ENCODE measurements at places on chromosomes 5 and 9.

- no peak for DNase-seq
These were observed 26.2 kb upstream of the LAMC3 start for GRCh38 chr9:130982636-130983358.

DNA sequence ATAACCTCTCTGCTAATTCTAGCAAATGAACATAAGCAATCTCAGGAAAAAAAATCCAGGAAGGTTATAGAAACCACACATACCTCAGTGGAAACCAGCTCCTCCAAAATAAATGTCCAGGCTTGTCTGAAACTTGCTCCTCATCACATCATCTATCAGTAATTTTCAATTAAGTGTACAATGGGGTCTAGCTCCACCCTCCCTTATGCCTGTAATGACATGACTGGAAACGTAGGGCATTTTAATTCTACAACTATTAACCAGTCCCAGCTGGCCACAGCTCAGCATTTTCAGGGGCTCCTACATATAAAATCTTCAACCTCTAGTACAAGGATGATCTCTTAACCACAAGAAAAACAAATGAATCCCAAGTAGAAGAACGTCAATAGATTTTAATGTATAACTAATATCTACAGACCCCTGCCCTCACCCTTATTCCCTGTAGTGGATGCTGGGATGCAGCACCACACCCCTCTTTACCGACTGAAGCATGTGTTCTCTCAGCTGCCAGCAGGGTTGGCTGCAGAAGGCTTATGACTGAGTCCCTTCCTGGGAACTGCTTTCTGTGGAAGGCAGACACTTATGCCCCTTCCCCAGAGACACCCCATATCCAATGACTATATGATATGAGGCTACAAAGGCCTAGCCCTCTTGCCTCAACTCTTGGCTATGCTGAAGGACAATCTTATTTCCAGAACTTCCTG lies 6.8 kb downstream of the TSSK1B start:
- DNase-seq: no peak

DNA sequence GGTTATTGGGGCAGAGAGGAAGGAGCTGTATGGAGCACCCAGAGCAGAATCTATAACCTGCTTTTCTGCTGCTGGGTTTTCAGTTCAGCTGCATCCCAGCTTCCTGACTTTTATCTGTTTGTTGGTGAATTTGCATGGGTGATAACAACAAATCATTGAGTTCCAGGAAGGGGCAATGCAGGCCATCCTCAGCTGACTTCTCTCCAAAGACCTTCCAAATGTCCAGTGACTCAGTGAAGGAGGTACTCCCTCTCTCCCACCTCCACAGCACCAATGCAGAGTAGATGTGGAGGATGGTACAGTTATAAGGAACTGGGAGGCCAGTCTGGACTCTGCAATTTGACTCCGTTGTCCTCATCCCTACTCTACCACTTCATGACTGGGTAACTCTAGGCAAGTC lies 1.6 kb upstream of the TXN start:
- no peak for DNase-seq

- peak; percentile 9 for DNase-seq
These were observed 4.1 kb downstream of the NRARP start for GRCh38 chr9:137297966-137298365.

- DNase-seq: no peak
These were observed 105.6 kb downstream of the SUSD1 start for GRCh38 chr9:112069318-112070169.

GRCh38 chr9:110257097-110257841 lies 962 bp upstream of the TXN start:
- peak; percentile 11 for DNase-seq

GRCh38 chr5:143791848-143792731 lies 19.9 kb upstream of the HMHB1 start:
- no peak for DNase-seq

GRCh38 chr5:52661903-52662595 lies 125.7 kb upstream of the ITGA1 start:
- no peak for DNase-seq

- no peak for DNase-seq
These were observed 52.4 kb downstream of the RFX3 start for GRCh38 chr9:3473405-3473804.

- DNase-seq: no peak
These were observed 179.3 kb downstream of the PAX5 start for GRCh38 chr9:36854751-36855150.

- no peak for DNase-seq
These were observed 122.4 kb downstream of the ZNF354C start for GRCh38 chr5:179182601-179183000.

GRCh38 chr5:42760426-42760825 lies 3.8 kb downstream of the CCDC152 start:
- DNase-seq: no peak

- DNase-seq: no peak
These were observed 92.0 kb upstream of the RAI14 start for GRCh38 chr5:34563931-34564709.

DNA sequence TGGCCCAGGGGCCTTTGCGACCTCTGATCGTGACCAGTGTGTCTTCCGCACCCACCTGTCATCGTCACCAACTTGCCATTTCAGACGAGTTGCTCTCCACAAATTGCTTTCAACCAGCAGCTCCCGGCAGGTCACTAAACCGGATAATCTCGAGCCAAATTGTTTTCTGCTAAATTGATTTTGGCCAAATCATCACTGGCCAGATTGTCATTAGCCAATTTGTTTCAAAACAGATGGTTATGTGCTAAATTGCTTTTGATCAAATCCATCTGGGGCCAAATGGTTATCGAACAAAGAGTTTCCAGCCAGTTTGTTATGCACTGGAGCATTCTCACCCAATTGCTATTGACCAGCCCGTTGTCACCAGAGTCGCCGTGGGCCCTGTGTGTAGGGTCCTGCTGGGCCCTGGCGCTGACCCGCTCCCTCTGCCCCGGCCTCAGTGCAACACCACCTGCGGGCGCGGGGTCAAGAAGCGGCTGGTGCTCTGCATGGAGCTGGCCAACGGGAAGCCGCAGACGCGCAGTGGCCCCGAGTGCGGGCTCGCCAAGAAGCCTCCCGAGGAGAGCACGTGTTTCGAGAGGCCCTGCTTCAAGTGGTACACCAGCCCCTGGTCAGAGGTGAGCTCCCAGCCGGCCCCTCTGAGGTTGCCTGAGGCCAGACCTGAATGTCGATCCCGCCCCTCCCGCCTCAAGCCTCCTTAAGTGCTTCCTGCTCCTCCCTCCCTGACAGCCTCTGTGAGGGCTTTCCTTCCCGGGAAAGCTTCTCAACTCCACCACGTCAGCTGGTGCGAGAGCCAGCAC lies 35.6 kb downstream of the ADAMTSL2 start:
- no peak for DNase-seq

DNA sequence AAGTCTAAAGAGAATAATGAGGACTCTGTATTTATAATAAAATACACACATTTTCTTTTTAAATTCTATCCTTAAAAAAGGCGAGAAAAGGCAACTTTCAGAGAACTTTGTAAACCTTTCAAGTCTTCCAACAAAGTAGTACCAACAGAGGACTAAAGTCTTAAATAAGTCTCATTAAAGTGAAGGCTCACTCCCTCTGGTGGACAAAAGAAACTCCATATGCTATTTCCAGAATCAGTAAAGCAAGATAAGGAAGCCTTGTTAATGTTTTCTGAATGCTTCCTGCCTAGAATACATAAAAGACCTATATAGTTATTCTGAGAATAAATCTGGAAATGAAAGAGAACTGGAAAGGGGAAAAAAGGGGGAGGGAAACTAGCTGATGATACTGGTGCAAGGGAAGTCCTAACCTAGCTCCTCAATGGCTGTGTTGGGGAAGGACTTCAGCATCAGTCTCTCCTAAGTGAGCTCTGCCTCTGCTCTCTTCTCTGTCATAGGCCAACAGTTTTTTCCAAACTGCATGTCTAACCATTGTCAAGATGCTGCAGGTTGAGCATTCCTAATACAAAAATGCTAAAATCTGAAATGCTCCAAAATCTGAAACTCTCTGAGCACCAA lies 7.2 kb downstream of the HMGCS1 start:
- DNase-seq: no peak

DNA sequence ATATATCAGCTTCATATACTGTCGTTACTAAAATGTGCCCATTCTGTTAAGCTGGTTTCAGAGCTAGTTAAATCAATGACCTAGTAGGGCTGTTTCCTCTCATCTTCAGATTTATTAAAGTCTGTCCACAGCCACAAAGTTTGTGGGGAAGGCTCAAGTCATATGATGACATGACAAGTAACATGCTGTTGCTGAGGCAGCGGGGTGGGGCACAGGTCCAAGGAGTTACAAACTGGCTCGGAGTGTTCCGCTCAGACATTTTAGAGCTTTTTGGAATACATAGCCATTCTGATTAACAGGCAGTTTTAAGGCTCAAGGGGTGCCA lies 2.7 kb upstream of the ANP32B start:
- DNase-seq: no peak

DNA sequence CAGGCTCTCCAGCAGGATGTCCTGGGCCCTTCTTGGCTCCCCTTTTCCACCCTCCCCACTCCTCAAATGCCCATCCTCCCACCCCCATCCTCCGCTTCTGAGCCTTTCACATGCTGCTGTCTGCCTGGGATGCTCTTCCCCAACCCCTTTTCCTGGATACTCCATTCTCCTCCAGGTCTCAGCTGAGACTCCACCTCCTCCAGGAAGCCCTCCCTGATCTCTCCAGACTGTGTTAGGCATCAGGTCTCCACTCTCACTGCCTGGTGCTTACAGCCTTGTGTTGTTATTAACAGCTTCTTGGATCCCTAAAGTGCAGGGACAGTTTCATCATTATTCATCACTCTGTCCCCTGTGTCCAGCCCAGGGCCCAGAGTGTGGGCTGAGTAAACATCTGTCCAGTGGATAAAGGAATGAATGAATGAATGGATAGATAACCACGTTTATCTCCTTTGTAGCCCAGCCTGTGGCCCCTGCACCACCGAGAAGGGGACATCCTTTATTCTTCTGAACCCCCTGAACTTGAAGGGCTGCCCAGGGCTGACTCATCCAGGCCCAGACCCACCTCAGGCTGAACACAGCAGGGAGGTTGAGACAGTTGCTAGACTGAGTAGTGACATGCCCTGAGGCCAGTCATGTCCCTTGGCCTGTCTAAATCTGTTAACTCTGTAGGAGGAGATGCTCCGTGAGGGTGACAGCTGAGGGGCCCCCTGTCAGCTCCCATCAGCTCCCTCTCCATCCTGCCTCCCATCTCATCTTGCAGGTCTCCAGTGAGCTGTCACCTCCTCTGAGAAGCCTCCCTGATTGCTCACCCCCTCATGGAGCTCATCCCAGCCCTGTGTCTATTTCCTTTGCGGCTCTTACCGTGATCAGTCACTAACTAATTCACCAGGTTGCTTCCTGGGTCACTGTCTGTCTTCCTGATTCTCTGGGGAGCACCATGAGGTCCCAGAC lies 14.6 kb upstream of the LAMC3 start:
- DNase-seq: no peak

DNA sequence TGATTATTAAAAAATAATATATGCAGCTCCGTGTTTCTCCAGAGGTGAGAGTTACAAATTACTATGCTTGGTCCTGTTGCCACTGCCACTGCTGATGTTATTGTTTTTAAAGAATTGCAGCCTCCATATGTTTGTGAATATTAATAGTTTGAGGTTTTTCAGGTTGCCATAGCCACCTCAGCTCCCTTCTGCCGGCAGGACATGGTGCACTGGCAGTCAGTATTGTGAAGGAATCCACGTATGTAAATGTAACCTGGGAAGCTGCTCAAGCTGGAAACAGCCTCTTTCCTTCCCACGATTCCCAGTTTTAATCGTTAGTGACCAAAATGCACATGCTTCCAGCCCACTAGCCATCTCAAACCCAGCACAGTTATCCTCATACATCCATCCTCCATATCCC lies 184.4 kb upstream of the CCNG1 start:
- no peak for DNase-seq

DNA sequence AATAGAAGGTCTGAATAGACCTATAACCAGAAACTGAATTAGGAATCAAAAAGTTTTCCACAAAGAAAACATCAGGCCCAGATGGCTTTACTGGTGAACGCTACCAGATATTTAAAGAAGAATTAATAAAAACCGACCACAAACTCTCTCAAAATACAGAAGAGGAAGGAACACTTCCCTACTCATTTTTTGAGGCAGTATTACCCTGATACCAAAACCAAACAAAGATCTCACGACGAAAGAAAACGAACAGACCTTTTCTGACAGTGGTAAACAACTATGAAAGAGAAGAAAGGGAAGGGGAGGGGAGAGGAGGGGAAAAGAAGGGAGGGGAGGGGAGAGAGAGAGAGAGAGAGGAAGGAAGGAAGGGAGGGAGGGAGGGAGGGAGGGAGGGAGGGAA lies 13.5 kb downstream of the B4GALT1 start:
- DNase-seq: no peak

DNA sequence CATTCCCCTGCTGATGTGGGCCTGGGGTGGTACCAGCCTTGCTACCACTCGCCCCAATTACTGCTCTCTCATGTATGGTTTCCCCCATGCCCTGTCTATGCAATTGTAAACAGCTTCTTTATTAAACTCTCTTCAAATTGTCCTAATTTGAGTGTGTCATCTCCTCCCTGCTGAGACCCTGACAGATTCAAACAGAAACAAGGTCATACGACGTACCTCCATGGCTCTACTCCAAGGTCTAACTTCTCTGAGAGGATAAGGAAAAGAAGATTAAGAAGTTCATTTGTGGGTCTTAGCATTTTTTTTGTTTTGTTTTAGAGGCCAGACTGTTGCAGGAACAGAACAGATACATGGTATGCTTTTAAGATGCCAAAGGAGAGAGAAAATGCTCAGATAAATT lies 38.0 kb downstream of the ABITRAM start:
- DNase-seq: no peak

GRCh38 chr5:36264202-36264760 lies 22.6 kb upstream of the NADK2 start:
- no peak for DNase-seq

- DNase-seq: no peak
These were observed 68.6 kb upstream of the DPYSL3 start for GRCh38 chr5:147578228-147579024.

DNA sequence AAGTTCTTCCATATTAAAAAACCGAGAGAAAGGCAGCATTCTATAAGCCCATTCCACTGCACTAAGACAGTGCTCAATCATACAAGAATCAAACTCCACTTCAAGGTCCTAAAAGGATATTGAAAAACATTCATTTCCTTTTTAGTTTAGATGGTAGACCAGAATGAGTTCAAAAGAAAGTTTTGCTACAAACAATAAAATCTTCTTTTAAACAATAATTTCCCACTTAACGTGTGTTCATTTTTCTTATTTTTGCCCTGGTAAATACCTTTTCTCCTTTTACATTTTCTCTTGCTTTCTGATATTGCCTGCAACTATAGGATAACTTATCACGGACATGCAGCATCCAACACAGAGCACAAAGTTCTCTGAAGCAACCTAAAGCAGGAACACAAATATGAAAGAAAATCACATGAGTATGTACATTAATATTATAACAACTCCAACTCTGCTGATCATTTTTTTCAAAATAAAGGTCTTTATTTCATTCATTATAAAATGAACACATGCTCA lies 61.7 kb downstream of the CPLANE1 start:
- no peak for DNase-seq

GRCh38 chr5:179404321-179405053 lies 59.2 kb upstream of the ADAMTS2 start:
- DNase-seq: no peak

GRCh38 chr5:159971038-159971437 lies 37.9 kb upstream of the TTC1 start:
- DNase-seq: no peak
